ENCODE measurements at places on chromosomes 4 and X.

- no peak for DNase-seq
Measured at GRCh38 chr4:154014407-154015321, 225.8 kb upstream of the SFRP2 start.

DNA sequence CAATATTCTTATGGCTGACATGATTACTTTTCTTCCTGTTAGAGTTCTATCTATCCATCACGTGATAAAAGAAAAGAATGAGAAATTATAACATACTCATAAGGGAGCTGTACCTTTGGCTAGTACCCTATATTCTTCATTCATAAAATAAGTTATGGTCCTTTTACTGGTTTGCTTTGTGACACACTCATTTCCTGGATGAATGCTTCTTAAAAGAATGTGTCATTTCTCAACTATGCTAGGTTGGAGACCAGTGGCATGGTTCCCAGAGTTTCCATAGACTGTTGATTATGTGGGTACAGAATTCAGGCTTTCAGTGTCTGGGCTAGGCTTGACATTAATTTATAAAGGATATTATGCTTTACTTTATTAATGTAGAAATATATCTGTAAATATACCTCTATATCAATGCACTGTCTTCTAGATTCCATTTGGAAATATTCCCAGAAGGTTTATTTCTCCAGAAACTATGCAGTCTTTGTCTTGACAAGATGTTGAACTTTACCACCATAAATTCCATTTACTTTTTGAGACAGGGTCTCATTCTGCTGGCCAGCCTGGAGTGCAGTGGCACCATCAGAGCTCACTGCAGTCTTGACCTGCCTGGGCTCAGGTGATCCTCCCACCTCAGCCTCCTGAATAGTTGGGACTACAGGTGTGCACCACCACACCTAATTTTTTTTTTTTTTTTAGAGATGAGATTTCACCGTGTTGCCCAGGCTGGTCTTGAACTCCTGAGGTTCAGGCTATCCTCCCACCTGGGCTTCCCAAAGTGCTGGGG is 23.8 kb downstream of the NUDT6 start:
- no peak for DNase-seq

DNA sequence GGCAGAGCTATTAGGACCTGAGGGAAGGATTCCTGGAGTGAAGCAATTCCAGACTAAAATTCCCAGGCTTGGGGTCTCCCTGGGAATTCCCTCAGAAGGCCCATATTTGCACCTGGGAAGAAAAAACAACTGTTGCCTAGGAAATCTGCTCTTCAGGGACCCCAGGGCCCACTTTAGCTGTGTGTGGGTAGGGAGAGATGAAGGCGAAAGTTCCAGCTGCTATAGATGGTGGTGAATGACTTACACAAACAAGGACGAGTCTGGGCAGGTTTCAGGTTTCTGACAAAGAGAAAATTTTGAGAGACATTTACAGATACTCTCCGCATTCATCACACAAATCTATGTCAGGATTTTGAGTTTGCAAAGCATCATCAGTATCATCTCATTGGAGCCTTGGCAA is 126.1 kb downstream of the GPC3 start:
- DNase-seq = no peak

GRCh38 chr4:42478946-42479345 is 81.7 kb downstream of the SHISA3 start:
- DNase-seq = no peak

DNA sequence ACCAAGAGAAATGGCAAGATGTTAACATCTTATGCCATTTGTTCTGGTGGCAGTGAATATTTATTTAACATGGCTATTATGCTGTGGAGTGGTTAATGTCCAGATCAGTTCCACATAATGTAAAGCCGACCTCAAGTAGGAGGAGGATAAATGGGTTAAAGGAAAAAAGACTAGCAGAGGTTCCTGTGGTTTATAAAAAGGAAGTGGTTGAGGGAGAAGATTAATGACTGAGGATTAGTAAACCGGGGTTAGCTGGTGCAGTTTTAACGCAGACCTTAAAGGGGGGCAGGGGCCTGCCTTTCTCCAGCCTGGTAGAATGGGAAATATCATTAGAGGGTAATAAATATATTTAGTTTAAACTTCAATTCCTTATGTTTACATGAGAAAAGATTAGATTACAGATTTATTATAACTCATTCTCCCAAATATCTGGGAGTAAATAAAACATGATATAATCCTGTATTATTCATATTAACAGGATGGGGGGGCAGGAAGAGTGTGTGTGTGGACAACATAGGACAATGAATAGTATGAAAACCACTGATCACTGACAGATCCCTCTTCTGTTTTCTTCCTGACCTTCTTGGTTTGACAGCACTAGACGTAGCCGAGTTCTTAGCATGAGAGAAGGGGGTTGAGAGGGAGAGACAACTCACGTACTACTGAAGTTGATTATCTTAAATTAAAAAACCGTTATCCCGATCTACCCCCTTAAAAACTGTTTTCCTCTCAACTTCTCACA is 124.1 kb upstream of the LIMCH1 start:
- no peak for DNase-seq

- no peak for DNase-seq
Measured at GRCh38 chrX:71953391-71953790, 42.7 kb downstream of the NHSL2 start.

GRCh38 chr4:164997324-164997723 is 19.9 kb upstream of the TRIM61 start:
- DNase-seq = no peak

DNA sequence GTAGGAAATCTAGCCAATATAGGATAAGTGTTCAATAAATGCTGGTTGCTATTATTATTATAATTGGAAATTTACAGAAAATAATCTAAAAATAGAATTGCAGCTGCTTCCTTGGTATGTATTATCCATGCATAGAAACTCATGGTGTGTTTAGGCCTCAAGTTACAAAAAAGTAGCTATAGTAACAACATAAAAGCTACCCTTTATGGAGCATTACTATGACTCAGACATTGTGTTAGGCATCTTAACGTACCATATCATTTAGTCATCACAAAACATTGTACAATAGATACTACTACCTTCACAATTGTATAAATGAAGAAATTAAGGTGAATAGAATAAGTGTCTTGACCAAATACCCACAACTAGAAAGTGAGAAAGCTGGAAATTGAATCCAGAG is 126.9 kb upstream of the NRK start:
- DNase-seq = no peak

Measured in Right ventricle myocardium inferior (tissue), 1 donor.